ENCODE measurements at places on chromosomes 6 and 20.

DNA sequence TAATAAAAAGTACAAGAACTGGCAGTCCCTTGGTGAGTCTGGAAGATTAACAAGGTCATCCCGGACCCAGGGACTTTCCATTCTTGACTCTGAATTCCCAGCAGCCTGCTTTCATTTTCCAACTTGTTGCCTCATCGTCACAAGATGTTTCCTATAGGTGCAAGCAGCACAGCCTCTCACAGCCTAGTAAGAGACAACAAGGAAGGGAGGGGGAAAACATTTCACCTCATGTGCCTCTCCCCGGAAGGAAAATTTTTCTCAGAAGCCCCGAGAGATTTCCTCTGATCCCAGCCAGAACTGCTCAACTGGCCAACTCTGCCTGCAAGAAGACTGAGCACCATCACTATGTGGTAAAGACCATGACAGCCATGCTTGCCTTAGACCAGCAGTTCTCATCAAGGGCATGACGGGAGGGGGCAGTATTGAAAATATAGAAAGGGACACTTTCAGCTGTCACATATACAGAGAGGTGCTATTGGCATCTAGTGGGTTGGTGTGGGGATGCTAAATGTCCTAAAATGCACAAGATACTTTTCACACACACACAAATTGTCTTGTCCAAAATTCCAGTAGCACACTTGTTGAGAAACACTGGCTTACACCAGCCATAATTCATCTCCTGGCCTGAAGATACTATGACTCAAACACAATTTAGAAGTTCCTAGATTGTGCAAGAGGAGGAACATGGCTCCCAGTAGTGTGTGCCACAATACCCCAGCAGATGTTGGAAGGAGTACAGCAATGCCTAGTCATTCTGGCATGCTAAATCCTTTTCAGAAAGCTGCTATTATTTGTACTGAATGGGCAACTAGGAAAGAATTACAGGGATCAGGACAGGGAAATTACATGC lies 10.8 kb upstream of the WTAP start:
- peak overlapping the region; percentile 18 for H3K4me3 ChIP-seq
- H3K36me3 ChIP-seq, result no peaks in the 10 kb centered on the region
- H3K27me3 ChIP-seq, result no peaks in the 10 kb centered on the region
- H3K27ac ChIP-seq, result peak overlapping the region; percentile 75

DNA sequence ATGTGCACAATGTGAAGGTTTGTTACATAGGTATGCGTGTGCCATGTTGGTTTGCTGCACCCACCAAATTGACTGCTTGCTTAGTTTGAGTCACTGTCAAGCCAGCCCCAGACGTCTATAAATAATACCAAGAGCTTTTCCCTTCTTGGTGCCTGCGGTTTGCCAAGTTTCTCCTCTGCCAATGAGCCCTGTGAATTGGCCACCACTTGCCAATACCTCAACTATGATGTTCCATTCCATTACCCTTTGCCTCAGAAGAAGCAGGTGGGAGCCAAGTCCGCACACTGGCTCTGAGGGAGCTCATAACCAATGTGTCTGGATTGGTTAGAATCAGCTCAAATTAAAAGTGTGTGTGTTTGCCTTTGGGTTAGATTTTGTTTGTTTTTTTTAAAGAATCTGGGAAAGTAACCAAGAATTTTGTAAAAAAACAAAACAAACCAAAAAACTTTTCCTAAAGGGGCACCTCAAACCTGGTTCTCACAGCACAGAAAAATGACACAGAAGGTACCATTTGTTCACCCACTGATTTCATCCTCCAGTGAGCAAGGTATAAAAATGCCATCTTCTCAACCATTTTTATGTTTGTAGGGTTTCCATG lies 244.7 kb upstream of the PRND start:
- no peaks in the 10 kb centered on the region for H3K36me3 ChIP-seq
- peak; percentile 77 for DNase-seq
- H3K27ac ChIP-seq, result peak overlapping the region; percentile 15
- no peaks in the 10 kb centered on the region for H3K27me3 ChIP-seq

- no peak overlapping the region for H3K4me3 ChIP-seq
- no peaks in the 10 kb centered on the region for H3K27me3 ChIP-seq
- no peak for DNase-seq
These were observed 706.7 kb downstream of the TBC1D32 start for GRCh38 chr6:120627612-120628011.

DNA sequence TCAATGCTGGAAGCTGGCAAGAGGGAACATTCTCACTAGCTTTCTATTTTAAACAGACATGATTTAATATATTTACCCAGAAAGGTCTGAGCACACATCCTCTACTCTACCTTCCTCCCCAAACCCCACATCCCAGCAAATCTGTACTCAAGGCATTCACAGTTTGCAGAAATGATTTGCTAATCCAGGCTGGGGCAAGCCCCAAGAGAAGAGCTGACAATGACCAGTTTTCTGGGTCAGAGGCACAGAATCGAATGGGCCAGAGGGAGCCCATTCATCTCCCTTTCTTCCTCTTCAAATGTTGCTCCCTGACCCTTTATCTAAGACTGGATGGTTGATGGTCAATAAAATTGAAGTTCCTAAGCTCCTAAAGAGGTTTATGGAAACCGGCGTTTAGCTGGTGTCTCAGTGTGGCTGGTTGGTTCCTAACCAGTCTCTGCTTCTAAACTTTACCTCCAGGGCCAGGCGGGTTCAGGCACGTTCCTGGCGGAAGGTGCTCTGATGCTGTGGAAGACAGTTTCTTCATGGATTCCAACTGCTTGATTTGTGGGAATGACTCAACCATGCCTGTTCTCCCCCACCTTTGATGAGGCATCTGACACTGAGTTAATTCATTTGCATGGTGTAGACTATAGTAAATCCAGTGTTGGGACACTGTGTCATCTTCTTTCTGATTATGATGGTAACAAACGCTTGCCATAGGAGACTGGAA lies 96.4 kb upstream of the IYD start:
- H3K36me3 ChIP-seq, result no peaks in the 10 kb centered on the region
- peaks cover 12% of the 10 kb centered on the region for H3K4me1 ChIP-seq
- no peak overlapping the region for H3K27ac ChIP-seq
- H3K4me3 ChIP-seq, result no peak overlapping the region

GRCh38 chr20:38153401-38153800 lies 11.7 kb downstream of the TGM2 start:
- H3K4me3 ChIP-seq, result no peak overlapping the region
- peaks cover 7% of the 10 kb centered on the region for H3K4me1 ChIP-seq
- H3K36me3 ChIP-seq, result peaks cover 65% of the 10 kb centered on the region
- H3K27me3 ChIP-seq, result no peaks in the 10 kb centered on the region

DNA sequence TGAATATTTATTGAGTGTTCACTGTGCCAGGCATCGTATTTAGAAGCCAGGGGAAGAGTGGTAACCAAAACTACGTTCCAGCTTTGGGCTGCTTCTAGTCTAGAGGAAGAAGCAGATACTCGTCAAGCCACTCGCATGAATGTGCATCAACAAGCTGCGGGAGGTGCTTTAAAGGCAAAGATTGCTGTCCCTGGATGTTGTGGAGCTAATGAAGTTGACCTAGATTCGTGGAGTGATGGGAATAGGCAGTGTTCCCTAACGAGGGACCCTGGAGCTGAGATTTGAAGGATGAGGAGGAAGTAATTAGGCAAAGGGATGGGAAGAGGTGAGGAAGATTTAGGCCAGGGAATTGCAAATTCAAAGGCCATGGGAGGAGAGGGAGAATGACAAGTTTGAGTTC lies 118.9 kb downstream of the TMEM170B start:
- peaks cover 13% of the 10 kb centered on the region for H3K4me1 ChIP-seq
- H3K4me3 ChIP-seq, result no peak overlapping the region
- no peak overlapping the region for H3K27ac ChIP-seq
- H3K27me3 ChIP-seq, result no peaks in the 10 kb centered on the region

DNA sequence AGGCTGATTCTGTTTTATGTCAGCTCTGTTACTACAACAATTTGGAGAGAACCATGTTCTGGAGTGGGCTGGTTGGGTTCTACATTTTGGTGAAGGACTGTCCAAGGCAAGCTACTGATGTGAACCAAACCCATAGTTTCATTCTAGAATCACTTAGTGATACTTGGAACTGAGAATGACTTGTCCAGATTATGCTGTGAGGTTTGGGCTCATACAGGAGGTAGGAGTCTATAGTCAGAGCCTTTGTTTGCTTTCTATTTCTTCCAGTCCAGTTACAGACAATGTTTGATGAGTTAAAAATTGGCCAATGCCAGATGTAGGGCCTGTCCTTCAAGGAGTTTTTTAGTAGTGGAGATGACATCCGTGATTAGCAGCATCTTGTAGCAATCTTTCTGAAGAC lies 97.9 kb downstream of the LRRC1 start:
- H3K4me1 ChIP-seq, result peaks cover 5% of the 10 kb centered on the region
- DNase-seq, result no peak
- H3K36me3 ChIP-seq, result no peaks in the 10 kb centered on the region
- no peak overlapping the region for H3K27ac ChIP-seq
- H3K4me3 ChIP-seq, result no peak overlapping the region
- H3K27me3 ChIP-seq, result no peaks in the 10 kb centered on the region

Measured in tibial artery (tissue), 4 donors.